ENCODE measurements at places on chromosomes 7 and 10.

GRCh38 chr7:44936322-44936721 lies 42.5 kb downstream of the MYO1G start:
- no peak for DNase-seq

GRCh38 chr10:123284022-123284421 lies 129.8 kb downstream of the BUB3 start:
- DNase-seq, result no peak

GRCh38 chr7:95811846-95812445 lies 39.6 kb downstream of the DYNC1I1 start:
- DNase-seq, result no peak

DNA sequence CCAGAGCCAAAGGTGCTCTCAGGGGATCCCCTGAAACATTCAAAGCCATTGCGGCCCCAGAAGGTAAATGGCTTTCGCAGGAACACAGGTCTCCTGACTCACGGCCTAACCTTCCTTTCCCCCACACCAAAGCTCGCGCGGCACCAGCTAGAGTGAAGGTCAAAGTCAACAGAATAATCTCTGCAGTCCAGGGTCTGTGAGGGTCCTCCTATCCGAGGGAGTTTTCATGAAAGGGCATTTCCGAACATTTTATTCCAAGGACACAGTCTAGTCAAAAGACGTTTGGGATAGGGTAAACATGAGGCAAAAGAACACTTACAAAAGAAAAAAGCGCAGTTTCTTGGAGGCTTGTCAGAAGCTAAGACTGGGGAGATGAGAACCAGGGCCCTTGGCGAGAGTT lies 559 bp upstream of the STEAP2 start:
- peak; percentile 16 for DNase-seq

DNA sequence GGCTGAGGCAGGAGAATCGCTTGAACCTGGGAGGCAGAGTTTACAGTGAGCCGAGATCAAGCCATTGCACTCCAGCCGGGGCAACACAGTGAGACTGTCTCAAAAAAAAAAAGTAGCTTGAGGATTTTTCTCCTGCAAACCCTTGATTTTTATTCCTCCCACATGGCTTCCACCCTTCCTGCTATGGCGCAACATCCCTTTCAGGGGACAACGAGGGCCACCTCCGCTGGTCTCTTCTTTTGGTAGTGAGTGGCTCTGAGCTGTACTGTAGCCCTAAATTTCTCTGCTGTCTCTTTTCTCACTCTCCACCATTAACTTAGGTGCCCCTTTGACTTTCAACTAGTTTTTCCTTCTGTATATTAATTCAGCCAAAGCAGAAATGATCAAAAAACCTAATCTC lies 113.4 kb downstream of the HIPK2 start:
- DNase-seq, result no peak

DNA sequence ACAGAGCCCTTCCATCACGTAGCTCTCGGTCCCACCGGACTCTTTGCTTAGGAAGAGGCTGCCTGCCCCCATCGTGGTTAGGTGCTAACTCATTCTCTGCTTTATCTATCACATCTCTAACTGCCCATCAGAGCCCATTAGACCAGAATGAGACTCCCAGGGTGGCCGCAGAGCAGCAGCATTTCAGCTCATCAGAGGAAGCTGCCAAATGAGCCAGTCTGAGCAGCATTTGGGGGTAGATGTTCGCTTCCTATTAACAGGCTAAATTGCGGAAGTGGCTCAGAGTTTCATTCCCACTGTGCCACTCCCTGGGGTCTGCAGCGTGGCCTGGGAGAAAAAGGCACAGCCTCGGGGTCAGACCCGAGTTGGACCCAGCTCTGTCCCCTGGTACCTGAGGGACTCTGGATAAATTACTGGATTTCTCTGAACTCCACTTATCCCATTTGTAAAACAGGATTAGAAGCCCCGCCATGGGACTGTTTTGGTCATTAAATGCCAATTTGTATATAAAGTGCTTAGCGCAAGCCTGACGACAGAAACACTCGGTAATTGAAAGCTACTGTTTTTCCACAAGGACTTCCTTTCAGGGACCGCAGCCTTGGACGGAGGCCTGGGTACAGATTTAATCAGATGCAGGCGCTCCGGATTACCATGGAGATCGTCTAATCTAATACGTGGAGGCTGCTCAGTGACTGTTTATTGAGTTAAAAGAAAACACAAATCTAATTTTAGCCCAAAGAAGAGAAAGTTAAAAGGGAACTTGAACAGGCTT lies 73.8 kb upstream of the PRLHR start:
- DNase-seq, result peak; percentile 61

GRCh38 chr7:55493408-55493807 lies 78.9 kb downstream of the VOPP1 start:
- DNase-seq, result no peak

GRCh38 chr7:82464372-82464771 lies 20.8 kb upstream of the CACNA2D1 start:
- DNase-seq, result no peak

DNA sequence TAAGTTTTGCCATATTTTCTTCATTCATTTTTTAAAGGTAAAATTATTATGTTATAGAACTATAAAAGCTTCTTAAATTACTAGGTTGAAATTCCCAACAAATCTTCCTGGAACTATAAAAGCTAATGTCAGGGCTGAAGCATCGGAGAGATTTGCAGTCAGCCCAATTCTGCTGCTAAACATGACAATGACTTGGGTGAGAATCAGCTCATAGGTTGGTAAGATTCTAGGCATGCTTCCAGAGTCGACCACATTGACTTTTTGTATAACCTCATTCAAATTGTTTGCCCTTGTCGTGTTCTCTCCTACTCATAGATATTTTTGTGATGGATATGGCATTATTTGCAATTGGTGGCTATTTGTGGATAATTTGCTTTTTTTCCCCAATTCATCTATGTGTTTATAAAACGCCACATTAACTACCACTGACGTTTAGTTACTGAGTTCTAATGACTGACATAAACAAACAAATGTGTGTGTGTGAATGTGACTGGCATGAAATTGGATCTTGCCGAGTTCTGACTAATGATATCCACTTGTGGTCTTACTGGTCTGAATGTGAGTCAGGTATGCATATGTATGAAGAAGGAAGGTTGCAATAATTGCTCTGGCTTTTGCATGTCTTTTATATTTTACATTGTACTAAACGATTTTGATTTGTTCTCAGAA lies 579.8 kb downstream of the PARD3 start:
- no peak for DNase-seq

DNA sequence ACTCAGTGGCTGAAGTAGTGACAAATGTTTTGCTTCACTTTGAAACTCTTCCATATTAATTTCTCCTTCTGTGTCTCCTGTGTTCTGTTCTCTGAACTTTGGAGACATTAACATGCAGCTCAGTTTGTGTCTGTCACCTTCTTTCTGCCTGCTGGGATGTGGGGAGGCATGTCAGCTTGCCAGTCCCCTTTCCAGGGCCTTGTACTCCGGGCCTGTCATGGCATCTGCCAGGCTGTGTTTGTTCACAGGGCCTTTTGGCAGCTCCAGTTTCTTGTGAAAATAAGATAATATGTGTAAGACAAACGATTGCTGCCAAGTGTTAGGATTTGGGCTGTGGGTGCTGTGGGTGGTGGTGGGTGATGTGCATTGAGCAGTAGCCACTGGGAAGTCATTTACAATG lies 76.1 kb upstream of the ELMO1 start:
- DNase-seq, result no peak

DNA sequence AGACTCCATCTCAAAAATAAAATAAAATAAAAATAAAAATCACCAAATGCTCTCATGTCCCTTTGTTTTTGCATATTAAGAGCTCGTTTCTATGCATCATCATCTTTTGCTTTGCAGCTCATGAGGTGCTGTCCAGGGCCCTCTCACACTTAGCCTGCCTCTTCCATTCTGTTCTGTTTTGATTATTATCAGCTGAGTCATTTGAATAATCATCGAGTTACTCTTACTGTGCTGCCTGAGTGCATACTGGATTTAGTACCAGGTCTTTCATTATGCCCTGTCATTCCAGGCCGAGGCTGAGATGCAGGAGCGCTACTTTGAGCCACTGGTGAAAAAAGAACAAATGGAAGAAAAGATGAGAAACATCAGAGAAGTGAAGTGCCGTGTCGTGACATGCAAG lies 33.0 kb downstream of the UCMA start:
- DNase-seq, result no peak

- no peak for DNase-seq
These were observed 134.6 kb upstream of the NPSR1 start for GRCh38 chr7:34523226-34523918.

- peak; percentile 9 for DNase-seq
These were observed 3.5 kb downstream of the VIPR2 start for GRCh38 chr7:159141167-159141566.

GRCh38 chr7:105336009-105336408 lies 52.7 kb downstream of the SRPK2 start:
- DNase-seq, result no peak

- DNase-seq, result no peak
These were observed 56.7 kb downstream of the DDC start for GRCh38 chr7:50508471-50508943.

- DNase-seq, result no peak
These were observed 32.8 kb downstream of the JCAD start for GRCh38 chr10:30026578-30026977.

GRCh38 chr10:110273474-110273873 lies 31.2 kb downstream of the SMNDC1 start:
- peak; percentile 62 for DNase-seq

- no peak for DNase-seq
These were observed 225.5 kb downstream of the KLF6 start for GRCh38 chr10:3559527-3559926.

DNA sequence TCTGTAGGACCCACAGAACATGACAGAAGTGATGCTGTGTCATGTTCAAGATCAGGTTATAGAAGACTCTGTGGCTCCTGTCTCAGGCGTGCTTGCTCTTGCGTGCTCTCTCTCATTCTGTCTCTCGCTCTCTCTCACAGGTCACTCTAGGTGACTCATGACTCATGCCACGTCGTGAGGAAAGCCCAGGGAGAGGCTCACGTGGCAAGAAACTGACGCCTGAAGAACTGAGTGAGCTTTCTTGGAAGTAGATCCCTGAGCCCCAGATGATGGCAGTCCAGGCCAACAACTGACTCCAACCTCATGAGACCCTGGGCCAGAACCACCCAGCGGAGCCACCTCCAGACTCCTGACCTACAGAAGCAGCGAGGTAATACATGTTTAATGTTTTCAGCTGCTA lies 103.3 kb downstream of the DNMBP start:
- DNase-seq, result no peak

- no peak for DNase-seq
These were observed 168.6 kb downstream of the CTNNA3 start for GRCh38 chr10:67527351-67527750.

GRCh38 chr10:57979491-57979890 lies 288.2 kb downstream of the IPMK start:
- DNase-seq, result no peak

GRCh38 chr10:86100581-86101061 lies 266.0 kb downstream of the GRID1 start:
- DNase-seq, result no peak

GRCh38 chr7:6317797-6318438 lies 45.5 kb upstream of the CYTH3 start:
- peak; percentile 73 for DNase-seq

DNA sequence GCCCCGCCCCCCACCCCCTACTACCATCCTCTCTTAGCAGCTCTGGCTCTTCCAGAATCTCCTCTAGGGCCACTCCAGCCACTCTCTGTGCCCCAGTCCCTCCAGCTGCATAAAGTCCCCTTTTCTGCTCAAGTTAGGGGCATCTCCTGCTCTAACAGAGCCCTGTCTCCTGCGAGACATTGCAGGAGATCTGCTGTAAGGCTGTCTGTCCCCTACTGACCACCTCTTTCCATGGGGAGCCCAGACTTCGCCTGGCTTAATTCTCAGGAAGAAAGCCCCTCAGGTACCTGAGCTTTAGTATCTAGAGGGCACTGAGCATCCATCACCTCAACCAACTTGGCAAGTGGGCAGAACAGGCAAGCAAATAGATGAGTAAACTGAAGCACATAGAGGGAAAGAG lies 200.7 kb upstream of the ZMIZ1 start:
- no peak for DNase-seq

DNA sequence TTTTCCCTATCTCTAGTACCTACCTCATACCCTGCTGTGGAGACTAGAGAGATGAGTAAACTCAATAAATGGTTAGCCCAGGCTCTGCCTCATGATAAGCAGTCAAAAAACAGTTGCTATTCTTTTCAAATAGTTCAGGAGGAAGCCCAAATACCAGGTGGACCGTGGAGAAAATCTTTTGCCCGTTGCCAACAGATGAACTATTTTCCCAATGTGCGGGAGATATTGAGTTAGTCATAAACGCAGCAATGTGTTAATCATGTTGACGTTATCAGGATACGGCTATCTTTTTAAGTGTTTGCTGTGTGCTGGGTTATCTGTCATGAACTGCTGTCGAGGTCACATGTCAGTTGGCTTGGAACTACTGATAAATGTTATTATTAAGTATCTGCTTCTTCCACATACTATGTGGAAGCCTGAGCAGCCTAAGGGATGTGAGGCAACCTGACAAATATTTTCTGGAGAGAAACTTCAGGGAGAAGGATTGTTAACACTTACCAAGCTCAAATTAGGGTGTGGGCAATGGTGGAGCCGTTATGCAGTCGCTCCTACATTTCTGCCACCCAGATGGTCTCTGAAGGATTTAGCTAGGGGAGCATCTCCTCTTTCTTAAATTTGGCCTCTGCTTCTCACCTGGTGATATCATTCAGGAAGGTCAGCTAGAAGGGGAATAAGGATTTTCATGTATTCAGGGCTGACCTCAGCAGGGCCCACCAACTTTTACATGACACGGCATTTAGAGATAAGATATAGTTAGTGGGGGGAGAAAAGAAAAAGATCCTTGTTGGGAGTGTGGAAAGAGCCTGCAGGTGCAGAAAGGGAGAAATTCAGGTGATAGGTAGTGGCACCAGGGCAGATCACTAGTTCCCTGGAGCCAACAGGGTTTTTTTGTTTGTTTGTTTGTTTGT lies 33.5 kb upstream of the SLC26A3 start:
- no peak for DNase-seq

GRCh38 chr7:97973206-97973658 lies 16.8 kb downstream of the OCM2 start:
- DNase-seq, result peak; percentile 75

DNA sequence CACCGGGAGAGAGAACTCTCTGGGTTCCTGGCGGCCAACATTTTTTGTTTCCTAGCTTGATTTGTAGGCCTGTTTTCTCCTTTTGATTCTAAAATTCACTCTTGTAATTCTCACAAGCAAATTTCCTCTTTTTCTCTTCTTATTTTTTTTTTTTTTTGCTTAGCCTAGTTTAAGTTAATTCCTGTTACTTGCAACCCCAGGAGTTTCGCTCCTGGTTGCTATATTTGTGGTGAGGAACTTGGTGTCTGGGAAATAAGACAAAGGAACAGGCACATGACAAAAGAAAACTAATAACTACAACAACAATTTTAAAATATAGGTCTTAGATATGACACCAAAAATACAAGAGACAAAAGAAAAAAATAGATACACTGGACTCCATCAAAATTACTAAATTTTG lies 6.7 kb downstream of the AOAH start:
- DNase-seq, result no peak

Measured in testis (tissue), 5 donors.